T-cell (primary cell): ENCODE measurements at places on chromosomes 13 and 19.
A peak's percentile ranks its signal among the peaks of the same experiment; 100 is the strongest.

DNA sequence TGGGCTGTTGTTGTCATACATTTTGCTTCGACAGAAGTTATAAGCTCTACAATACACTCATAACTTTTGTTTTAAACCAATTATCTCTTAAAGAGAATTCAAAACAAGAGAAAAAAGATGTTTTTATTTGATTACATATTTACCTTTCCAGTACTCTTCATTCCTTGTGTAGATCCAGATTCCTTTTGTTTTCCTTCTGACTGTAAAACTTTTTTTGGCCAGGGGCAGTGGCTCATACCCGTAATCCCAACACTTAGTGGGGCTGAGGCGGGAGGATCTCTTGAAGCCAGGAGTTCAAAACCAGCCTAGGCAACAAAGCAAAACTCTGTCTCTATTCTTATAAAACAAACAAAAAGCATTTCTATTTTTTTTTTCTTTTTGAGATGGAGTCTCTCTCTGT is 21.7 kb downstream of the LPAR6 start:
- no peak for DNase-seq

- no peak for DNase-seq
Observed at GRCh38 chr13:103525530-103525929, 459.3 kb upstream of the SLC10A2 start.

GRCh38 chr19:38686530-38686888 is 39.1 kb downstream of the ACTN4 start:
- DNase-seq, result peak; percentile 45

DNA sequence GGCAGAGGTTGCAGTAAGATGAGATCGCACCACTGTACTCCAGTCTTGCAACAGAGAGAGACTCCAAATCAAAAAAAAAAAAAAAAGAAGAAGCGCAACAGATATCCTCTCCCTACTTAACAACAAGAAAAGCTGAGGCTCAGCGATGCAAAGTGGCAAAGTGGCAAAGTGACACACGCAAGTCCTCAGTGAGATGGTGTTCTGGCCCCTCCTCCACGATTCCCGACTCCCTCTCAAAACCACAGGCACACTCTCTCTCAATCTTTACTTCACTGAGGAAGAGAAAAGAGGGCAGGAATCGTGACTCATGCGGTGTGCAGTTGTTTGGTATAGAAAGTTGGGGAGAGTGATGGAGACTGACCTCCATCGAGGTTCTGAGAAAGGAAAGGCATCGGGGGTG is 12.6 kb downstream of the FFAR2 start:
- DNase-seq, result no peak

DNA sequence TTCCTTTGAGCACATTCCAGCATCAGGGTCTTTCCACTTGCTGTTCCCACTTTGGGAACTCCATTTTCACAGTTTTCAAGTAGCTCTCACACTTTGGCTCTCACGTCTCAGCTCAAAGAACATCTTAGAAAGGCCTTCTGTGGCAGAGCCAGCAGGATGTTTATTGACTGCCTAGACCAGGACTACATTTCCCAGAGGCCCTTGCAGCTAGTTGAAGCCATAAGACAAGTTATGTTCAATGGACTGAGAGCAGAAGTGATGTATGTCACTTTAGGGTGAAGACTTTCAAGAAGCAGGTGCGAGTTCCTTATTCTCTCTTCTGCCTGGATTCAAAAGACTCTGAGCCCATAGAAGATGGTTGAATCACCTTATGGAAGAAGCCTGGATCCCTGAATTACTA is 4.3 kb upstream of the HAUS5 start:
- no peak for DNase-seq

- no peak for DNase-seq
Observed at GRCh38 chr13:24764276-24764630, 284 bp downstream of the RNF17 start.

GRCh38 chr13:113604186-113604585 is 19.6 kb downstream of the TFDP1 start:
- DNase-seq, result no peak

GRCh38 chr19:45793876-45794275 is 1.2 kb upstream of the DMWD start:
- no peak for DNase-seq

DNA sequence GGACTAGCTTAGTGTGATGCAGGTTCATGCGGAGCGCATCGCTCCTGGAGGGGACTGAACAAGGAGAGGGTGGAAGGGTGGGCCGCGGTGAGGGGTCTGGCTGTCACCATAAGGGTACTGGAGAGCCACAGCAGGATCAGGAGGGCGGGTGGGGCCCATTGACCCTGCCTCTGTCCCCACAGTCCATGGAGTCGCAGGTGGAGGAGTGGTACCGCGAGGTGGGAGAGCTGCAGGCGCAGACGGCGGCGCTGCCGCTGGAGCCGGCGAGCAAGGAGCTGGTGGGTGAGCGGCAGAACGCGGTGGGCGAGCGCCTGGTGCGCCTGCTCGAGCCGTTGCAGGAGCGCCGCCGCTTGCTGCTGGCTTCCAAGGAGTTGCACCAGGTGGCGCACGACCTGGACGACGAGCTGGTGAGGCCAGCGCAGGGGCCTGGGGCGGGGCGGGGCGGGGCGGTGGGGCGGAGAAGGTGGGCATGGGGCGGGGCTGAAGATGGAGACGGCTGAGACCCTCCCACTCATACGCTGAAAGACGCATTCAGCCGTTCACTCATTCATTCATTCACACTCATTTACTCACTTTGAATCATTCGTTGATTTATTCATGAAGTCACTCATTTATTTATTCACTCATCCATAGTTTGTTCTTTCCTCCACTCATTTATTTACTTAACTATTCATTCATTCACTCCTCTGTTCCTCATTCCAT is 27.5 kb upstream of the SHKBP1 start:
- DNase-seq, result peak; percentile 47

DNA sequence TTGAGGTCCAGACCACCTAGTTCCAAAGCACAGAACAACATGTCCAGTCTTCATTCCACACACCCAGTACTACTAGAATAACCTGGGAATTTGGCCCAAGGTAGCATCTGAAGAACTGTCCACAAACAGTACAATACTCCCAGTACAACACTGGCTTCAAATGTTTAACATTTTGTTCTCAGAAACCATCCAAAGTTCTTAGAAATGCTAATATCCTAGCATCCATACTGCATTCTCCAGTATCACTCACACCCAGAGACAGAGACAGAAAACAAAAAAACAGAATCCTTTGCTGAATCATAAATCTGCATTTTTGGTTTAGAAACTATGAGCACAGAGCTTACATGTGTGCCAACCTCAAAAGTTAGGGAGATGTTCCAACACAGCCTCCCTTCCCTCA is 490.8 kb downstream of the FOXO1 start:
- no peak for DNase-seq

DNA sequence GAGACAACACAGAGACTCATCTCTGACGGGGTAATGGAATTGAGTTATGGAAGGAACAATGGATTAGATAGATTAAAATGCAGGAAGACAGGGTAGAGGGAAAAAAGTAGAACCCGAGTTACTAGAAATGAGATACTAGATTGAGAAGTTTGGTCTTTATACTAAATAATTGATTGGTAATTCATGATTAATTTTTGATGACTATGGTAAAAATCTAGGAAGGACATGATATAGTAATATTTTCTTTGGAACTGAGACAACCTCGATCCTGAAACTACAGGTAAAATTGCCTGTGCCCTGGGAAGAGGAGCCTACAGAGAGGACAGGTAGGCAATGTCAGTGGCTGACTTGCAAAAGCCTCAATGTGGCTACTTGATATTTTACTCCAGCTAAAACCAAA is 188.4 kb upstream of the GPC6 start:
- no peak for DNase-seq

DNA sequence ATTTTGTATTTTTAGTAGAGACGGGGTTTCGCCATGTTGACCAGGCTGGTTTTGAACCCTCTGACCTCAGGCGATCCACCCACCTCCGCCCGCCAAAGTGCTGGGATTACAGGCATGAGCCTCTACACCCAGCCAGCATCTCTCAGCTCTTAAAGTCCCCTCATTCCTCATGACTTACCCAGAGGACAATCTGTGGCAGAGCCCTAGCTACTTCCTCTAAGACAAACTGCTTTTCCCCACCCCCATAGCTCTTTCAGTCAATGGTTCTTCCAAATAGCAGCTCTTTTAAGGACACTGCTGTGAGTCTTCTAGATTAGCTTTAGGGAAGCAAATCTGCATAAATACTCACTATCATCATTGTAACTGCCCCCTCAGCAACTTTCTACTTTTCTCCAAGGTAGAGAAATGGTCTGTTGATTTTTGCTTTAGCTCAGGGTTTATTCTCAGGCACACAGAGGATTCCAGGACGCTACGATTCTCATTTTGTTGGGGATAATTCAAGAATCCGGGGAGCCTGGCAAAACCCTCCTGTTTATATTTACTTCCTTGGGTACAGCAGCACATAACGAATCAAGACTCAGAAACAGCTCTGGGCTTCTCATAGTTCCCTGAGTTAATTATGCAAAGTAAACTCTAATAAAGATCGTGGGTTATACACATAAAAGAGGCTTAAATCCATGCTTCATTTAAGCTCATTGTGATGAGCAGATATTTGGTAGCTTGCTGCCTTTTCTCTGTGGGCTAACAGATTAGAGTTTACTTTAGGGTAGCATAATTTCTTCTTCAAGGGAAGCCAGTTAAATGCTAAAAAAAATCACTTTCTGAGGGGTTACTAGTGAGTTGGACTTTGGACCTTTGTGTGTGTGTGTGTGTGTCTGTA is 357.4 kb downstream of the TDRD3 start:
- DNase-seq, result no peak

- peak; percentile 39 for DNase-seq
Observed at GRCh38 chr19:13277104-13277809, 127.0 kb downstream of the IER2 start.

- DNase-seq, result no peak
Observed at GRCh38 chr13:64866331-64866730, 2363.8 kb downstream of the PCDH9 start.

GRCh38 chr13:114313061-114313860 is 1.0 kb upstream of the CHAMP1 start:
- DNase-seq, result no peak

GRCh38 chr13:52359534-52359933 is 46.4 kb downstream of the THSD1 start:
- DNase-seq, result no peak

DNA sequence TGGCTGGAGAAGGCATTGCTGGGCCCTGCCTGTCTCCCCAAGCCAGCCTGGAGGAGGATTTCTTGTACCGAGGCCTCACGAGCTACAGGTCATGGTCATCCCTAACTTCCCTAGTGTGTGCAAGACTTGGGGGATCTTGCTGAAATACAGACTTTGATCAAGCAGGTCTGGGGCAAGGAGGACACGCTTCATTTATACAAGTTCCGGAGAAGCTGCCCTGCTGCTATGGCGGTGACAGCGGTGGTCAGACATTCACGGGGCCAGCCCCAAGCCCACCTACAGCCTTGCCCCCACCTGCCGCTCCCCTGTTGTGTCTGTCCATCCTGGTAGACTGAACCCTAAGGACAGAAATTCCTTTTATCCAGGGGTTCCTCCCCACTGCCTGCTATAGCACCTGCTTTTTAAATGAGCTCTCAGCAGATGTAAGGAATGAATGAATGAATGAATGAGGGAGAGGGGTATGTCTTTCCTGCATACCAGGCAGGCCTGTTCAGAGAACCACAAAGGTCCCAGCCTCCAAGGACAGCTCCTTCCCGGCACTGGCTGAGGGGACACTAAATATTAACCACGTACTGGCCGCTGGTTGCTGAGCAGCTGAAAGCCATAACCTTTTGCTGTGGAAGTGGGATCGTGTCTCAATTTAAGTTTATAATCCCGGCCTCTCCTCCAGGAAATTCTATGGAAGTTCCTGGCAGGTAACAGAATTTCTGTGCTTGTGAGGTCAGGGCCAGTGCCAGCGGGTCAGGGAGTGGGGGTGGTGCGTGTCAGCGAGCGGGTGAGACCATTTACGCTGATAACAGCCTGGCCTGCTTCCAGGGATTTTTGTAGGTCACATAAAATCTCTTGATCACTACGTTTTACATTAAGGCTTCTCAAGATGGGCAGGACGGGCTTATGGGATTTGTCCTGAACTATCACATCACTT is 27.1 kb downstream of the TSSK6 start:
- DNase-seq, result no peak

- no peak for DNase-seq
Observed at GRCh38 chr13:29546662-29547061, 48.8 kb downstream of the SLC7A1 start.

GRCh38 chr19:4362831-4363545 is 19.6 kb downstream of the MPND start:
- DNase-seq, result no peak

DNA sequence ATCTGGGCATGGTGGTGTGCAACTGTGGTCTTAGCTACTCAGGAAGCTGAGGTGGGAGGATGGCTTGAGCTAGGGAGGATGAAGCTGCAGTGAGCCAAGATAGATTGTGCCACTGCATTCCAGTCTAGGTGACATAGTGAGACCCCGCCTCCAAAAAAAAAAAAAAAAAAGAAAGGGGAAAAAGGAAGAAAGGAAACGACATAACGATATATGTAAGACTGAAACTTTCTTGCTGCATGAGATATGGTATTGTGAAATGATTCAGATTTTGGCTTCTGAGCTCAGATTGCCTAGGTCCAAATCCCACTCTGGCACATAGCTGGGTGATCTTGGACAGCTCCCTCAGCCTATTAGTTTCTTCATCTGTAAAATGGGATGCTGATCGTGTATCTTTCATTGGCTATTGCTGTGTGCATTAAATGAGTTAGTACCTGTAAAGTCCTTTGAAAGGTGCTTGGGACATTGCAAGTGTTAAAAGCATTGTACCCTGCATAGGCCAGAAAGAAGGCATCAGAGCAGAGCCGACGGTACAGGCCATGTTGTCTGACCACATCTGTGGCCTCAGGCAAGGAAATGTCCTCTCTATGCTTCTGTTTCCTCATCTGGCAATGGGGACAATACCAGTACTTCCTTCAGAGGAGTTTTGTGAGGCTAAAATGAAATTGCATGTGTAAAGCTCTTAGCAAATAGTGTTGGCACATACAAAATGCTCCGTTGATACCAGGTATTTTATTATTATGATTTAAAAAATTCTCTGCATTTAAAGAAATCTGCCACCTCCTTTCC is 32.6 kb upstream of the SLC46A3 start:
- DNase-seq, result no peak

DNA sequence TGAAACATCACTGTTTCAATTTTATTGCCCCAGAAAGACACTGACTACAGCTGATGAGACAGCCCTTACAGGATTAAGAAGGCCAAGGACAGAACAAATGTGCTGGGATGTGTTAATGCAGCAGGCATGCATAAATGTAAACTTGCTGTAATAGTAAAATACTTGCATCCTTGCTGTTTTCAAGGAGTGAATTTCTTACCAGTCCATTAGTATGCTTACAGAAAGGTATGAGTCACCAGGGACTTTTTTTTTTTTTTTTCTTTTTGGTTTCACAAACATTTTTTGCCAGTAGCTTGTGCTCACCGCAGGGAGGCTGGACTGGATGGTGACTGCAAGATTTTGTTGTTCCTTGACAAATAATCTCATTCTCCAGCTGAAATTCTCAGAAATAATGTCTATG is 55.1 kb downstream of the GPR180 start:
- no peak for DNase-seq

- no peak for DNase-seq
Observed at GRCh38 chr13:52695856-52696255, 43.2 kb downstream of the SUGT1 start.

DNA sequence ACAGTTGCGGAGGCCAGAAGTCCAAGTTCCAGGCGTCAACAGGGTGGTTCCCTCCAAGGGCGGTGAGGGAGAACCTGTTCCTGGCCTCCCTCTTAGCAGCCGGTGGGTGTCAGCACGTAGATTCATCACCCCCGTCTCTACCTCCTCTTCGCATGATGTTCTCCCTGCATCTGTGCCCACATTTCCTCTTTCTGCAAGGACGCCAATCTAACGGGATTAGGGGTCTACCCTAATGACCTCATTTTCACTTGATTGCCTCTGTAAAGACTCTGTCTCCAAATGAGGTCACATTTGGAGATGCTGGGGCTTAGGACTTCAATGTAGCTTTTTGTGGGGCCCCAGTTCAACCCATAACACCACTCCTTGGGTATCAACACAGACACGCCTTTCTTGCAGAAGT is 38.5 kb downstream of the DPF1 start:
- no peak for DNase-seq
